ENCODE measurements at places on chromosomes 5 and 9.

GRCh38 chr5:60529001-60529400 is 171.0 kb downstream of the DEPDC1B start:
- no peak for DNase-seq

DNA sequence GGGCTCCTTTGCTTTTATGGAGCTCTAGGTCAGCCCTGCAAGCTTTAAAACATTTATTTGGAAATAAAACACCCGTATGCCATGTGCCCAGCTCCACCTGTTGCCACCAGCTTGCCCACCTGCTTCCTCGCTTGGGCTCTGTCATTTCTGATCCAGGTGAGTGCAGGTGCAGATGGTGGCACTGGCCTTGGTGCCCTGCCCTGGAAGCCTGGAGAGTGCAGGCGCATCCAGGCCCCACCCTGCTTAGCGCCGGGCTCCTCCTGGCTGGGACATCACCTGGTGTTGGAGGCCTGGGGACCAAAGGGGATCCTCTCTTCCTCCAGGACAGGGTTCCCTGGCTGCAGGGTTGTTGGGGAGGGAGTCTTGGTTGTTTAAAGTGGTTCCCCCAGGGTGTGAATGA is 35.8 kb downstream of the WNK2 start:
- DNase-seq = no peak

- DNase-seq = no peak
These were observed 92.2 kb upstream of the SMIM23 start for GRCh38 chr5:171693412-171693811.

- DNase-seq = no peak
These were observed 129.7 kb upstream of the FBN2 start for GRCh38 chr5:128667751-128668150.

DNA sequence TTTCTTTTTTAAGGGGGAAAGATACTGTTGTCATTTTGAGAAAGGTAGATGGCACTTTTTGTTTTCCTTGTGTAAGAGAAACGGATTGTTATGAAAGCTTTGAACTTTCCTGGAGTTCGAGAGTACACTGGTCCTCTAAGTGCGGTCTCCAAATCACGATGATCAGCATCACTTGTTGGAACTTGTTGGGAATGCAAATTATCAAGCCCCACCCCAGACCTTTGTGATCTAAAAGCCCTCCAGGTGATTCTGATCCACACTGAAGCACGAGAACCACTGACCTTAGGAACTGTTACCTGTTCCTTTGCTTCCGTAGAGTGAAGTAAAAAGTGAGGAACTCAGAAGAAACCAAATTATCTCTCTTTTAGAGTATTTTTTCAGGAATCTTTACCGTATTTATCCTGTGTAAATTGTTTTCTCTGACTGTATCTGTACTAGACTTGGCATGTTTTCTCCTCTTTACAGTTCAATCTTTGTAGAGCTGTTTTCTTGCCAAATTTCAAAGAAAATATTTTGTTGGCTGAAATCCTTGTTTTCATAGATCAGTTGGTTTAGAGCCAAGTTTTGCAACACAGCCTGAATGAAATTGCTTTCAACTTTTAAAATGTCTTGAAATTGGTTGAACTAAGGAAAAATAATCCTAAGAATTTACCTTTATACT is 4.0 kb downstream of the MAT2B start:
- peak; percentile 42 for DNase-seq

DNA sequence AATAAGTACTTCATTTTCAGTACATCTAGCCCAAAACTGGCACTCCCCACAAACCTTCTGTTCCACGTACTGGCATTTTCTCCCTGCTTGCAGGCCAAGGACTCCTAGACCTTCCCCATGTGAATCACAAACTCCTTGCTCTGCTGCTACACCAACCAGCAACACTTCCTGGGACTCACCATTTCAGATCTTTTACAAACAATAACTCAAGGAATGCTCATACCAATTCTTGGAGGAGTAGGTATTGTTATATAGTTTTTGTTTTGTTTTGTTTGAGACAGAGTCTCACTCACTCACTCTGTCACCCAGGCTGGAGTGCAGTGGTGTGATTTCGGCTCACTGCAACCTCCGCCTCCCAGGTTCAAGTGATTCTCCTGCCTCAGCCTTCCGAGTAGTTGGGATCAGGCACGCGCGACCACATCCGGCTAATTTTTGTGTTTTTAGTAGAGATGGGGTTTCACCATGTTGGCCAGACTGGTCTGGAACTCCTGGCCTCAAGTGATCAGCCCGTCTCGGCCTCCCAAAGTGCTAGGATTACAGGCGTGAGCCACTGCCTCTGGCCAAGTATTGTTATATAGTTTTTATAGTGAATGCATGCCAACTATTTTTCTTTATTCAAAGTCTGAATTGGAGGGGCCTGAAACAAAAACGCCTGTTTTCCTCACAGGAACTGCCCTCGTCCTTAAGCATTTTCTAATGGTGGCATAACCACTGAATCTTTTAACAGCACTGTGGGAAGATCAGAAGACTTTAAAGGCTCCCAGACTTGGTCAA is 210.8 kb downstream of the TSSK1B start:
- no peak for DNase-seq

DNA sequence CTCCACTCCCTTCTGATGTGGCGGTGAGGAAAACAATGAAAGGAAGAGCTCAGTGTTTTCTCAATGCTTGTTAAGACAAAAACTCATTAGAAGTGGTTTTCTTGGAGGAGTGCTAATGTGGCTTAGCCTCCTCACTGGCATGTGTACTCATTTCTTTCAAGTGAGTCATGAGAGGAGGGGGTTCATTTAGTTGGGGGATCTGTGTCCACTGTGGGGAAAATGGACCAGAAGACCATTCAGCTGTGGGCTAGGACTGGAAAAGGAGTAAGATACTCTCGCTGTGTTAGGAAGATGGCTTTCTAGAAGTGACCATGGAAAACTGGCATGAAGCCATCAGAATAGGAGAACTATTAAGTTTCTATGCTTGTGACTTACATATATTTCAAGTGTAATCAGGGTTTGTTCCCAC is 23.5 kb downstream of the KLF9 start:
- DNase-seq = peak; percentile 49

DNA sequence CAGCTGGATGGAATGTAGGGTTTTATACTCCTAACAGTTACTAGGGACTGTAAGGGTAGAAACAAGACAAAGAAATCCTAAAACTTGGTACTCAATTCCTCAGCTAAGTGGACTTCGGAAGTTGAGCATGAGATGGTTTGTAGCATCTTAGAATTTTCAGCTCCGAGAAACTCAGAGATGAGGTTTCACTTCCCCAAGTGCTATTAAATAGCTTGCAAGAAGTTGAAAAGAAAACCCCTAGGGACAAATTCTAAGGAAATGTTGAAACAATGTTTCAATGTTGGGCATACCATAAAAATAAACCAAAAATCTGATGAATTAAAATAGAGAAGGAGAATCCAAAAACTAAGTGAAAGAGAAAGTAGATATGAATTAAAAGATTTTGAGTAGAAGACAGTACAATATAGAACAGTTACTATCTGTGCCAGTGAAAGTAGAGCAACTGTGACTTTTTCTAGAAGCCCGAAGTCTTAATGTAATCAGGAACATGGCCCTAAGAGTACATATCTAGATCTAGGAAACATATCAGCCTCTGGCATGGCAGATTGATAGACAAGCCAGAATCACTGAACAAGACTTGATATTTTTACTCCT is 308.6 kb upstream of the RGMB start:
- DNase-seq = no peak

DNA sequence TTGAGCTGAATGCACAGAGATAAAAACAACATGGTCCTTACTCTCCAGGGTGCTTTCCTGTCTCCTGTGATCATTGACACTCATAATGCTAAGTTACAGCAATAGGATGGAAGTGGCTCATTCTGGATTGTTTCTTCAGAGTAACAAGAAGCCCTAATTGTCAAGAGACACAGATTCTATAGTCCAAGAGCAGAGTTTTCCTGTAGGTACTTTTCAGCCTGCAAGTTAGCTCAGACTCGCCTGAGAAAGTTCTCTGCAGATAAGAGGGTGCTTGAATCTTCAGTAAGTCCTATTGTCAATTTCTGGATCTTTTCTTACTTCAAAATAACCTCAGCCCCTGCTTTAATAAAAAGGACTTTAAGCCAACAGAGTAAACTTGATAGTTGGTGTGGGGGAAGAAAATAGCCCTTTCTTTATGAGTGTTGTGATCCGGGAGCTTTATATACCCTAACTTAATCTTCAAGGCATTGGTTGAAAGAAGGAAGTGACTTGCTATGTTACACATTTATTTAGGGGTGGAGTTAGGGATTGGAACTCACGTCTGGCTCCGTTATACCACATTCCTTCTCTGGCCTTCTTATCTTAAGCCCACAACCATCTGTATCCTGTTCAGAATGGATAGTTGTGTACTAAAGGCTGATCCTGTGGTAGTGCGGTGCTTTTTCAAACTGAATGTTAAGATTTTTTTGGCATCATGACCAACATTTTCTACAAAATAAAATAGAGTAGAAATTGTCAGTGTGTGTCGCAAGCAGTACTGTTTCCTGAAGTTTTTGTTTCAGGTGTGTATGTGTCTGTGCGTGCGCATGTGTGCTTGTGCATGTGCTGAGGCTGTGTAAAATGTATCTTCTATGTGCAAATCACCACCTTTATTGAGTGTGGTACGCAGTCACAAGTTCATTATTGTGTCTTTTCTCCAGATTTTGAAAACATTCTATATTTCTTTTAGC is 173.9 kb downstream of the WDR70 start:
- DNase-seq = peak; percentile 97

DNA sequence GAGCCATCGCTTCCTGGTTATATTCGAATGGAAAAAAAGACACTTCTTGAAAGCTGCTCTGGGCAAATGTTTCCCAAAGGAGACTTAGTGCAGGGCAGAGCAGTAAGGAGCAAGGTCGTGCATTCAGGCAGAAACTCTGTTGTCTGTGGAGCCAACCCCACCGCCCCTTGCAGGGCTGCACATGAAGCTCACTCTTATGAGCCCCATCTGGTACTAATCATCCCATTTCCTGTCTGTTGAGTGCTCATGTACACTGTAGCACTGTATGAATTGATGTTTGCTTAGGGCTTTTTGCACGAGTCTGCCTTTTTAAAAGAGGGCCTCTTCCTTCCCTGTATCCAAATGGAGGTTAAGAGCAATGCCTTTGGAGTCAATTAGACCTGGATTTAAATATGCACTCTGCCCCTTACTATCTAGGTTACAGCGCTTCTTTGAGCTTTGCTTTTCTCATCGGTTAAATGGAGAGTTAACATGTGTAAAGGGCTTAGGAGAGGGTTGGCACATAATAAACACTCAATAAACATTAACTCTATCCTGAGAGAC is 25.4 kb downstream of the HMHB1 start:
- DNase-seq = peak; percentile 36

DNA sequence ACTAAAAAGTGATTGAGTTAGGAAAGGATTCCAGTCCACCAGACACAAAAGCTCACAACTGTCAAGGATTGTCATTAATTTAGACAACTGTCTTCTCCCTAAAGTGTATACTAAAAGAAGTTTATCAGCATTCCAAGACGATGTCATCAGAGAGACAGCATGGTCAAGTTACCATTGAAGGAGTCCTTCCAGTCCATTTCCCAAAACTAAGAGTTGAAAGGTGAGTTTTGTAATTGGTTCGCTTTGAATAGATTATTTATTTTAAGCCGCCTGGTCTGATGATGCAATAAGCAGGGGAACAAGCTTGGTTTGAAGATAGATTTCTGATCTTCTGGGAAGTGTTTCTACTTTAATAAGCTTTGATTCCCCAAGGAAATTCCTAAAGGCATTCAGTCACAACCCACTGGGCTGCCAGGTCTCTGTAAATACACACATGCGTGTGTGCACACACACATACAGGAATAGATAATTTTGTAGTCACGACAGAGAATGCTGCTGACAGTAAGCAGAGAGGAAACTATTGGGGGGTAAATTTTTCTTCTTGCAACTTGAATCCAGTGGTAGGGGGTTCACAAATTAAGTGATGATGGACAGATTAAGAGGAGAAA is 234.8 kb downstream of the PIK3R1 start:
- peak; percentile 89 for DNase-seq

All from astrocyte (in vitro differentiated cells and primary cell).